Activated CD8-positive, alpha-beta memory T cell treated with anti-CD3 and anti-CD28 coated beads, Interleukin-2, amount 10 ng/mL, durations not matched to agents 7 days and 5 days (primary cell): ENCODE measurements at places on chromosomes 13 and 19. TPM values are rescaled to one million over a fixed set of nuclear protein-coding genes. Genes with fewer than 3 reads are reported as not detected.

The PRR36 gene
- total RNA-seq = 0.06 TPM

The GARIN5A gene
- not detected for total RNA-seq

The EBI3 gene
- total RNA-seq = 2.6 TPM

- peaks cover 37% of the 10 kb centered on the region for H3K4me1 ChIP-seq
- no peak overlapping the region for H3K4me3 ChIP-seq
- no peak overlapping the region for H3K27ac ChIP-seq
- no peaks in the 10 kb centered on the region for H3K27me3 ChIP-seq
These were observed 3.4 kb downstream of the BSG start for GRCh38 chr19:575527-576506.

DNA sequence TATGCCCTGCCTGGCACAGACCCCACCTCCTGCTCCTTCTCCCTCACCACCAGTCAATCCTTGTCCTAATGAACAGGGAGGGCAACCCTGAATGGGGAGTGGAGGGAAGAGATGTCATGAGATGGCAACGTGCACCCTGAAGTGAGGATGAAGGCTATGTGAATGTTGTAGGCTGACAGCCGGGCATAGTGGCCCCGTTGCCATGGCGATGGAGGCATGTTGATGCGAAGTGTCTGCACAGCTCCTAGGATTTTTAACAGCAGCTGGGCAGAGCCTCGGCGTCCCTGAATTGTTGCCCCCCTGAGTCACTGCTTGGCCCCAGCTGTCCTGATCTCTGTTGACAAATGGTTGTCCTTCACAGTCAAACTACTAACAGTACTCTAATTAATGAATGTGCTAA lies 4.8 kb upstream of the ALOX5AP start:
- H3K27me3 ChIP-seq = no peaks in the 10 kb centered on the region
- H3K36me3 ChIP-seq = peaks cover 5% of the 10 kb centered on the region
- H3K4me1 ChIP-seq = peaks cover 22% of the 10 kb centered on the region
- H3K27ac ChIP-seq = no peak overlapping the region

DNA sequence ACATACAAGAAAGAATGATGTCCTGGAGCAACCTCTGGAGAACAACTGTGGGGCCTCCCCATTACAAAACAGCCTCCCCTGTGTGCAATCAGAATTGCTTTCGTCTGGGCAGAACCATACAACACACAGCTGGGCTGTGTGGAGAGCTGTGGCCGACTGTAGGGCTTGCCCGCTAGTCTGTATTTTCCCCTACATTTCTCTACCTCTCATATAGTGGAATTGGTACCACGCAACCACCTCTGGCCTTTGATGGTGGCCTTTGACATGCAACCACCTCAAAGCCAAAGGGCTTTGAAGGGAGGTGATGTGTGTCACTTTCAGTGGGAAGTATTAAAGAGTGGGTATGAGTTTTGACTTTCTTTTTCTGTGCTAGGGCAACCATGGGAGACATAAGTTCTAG lies 34.0 kb downstream of the GARRE1 start:
- H3K4me3 ChIP-seq = no peak overlapping the region
- DNase-seq = no peak
- no peak overlapping the region for H3K27ac ChIP-seq
- H3K4me1 ChIP-seq = peaks cover 8% of the 10 kb centered on the region

DNA sequence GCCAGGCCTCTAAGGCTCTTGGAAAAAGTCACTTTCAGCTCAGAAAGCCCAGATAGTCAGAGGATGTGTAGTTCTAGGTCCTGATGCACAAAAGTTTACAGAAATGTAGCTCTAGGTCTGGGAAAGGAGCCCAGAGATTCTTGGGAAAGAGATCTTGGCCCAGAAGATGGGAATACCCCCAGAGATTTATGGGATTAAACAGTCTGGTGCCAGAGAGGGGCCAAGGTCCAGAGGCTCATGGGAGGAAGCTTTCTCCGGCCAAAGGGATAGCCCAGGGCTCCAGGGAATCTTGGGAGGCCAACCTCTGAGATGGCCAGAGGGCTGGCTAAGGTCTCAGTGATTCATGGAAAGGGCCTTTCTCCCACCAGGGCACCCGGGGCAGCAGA lies 15.2 kb downstream of the BCAT2 start:
- H3K27ac ChIP-seq = peak overlapping the region; percentile 82
- no peak for DNase-seq
- H3K4me1 ChIP-seq = peaks cover 13% of the 10 kb centered on the region
- H3K36me3 ChIP-seq = no peaks in the 10 kb centered on the region

DNA sequence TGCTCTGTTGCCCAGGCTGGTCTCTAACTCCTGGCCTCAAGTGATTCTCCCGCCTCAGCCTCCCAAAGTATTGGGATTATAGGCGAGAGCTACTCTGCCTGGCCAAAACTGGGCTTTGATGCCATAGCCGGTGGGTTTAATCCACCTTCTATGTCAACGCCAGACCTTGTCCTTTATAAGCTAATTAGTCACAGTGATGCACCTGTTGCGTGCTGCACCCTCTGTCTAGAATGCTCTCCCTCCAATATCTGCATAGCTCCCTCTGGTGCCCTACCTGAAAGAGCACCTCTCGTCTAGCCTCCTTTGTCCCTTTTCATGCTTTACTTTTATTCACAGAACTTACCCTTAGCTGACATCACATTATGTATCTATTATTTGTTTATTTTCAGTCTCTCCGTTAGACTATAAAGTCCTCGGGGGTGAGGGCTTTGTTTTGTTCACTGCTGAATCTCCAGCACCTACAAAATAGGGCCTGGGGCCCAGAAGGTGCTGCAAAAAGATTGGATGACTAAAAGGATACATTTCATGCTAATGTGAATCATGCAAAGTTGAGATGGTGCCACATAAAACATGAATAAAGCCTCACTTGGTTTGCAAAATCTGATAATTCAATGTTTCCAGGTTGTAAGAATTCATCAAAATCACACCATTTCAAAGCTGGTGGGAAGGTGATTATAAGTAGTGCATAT lies 148.1 kb downstream of the USP12 start:
- no peak overlapping the region for H3K4me3 ChIP-seq
- peak; percentile 38 for DNase-seq
- peaks cover 2% of the 10 kb centered on the region for H3K36me3 ChIP-seq

DNA sequence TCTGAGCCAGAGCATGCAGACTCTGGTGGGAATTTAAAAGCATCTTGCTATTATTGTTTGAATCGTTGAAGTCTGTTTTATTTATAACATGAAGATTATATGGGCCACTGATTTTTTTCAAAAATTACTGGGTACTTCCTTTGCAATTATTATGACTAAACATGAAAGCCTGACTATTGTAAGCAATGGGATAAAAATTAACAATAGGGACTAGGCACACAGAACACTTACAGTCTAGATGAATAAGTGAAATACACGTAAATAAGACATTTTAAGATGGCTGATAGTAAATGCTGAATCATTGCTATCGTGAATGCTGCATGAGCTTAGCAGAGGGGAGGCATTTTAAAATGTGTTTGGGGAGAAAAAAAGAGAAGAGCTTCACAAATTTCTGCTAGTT lies 81.0 kb upstream of the MAB21L1 start:
- no peak overlapping the region for H3K4me3 ChIP-seq
- H3K4me1 ChIP-seq = no peaks in the 10 kb centered on the region
- no peak for DNase-seq
- H3K36me3 ChIP-seq = no peaks in the 10 kb centered on the region
- no peak overlapping the region for H3K27ac ChIP-seq
- no peaks in the 10 kb centered on the region for H3K27me3 ChIP-seq

GRCh38 chr19:11418094-11418548 lies 993 bp downstream of the RGL3 start:
- DNase-seq = no peak
- no peak overlapping the region for H3K27ac ChIP-seq
- H3K36me3 ChIP-seq = no peaks in the 10 kb centered on the region
- no peak overlapping the region for H3K4me3 ChIP-seq

GRCh38 chr19:48999481-49000325 lies 6.0 kb downstream of the RUVBL2 start:
- DNase-seq = peak; percentile 81
- peaks cover 25% of the 10 kb centered on the region for H3K4me1 ChIP-seq
- no peak overlapping the region for H3K4me3 ChIP-seq
- no peak overlapping the region for H3K27ac ChIP-seq
- H3K27me3 ChIP-seq = no peaks in the 10 kb centered on the region

GRCh38 chr13:40613192-40613818 lies 53.1 kb downstream of the FOXO1 start:
- H3K27me3 ChIP-seq = no peaks in the 10 kb centered on the region
- peaks cover 62% of the 10 kb centered on the region for H3K4me1 ChIP-seq
- peak overlapping the region; percentile 99 for H3K27ac ChIP-seq
- H3K4me3 ChIP-seq = peak overlapping the region; percentile 77

DNA sequence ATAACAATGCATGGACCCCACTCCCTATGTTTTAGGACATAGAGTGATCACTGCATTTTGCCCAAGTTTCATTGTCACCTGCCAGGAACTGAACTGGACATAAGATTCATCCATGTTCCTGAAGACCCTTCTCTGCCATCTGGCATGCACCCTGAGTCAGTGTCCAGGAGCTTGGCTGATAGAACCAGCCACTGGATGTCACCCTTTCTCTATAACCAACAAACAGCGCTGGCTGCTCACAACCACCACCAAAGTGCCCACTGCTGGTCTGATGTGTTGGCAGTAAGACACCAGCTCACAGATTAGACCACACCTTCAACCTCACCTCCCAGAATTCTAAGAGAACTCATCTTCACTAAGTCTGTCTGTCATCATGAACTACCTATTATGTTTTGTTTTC lies 333.4 kb downstream of the ITGBL1 start:
- H3K4me1 ChIP-seq = no peaks in the 10 kb centered on the region
- H3K27ac ChIP-seq = no peak overlapping the region
- no peaks in the 10 kb centered on the region for H3K36me3 ChIP-seq
- peaks cover 12% of the 10 kb centered on the region for H3K27me3 ChIP-seq
- DNase-seq = no peak
- H3K4me3 ChIP-seq = no peak overlapping the region

GRCh38 chr13:24668955-24669582 lies 11.1 kb upstream of the ATP12A start:
- H3K27ac ChIP-seq = no peak overlapping the region
- no peaks in the 10 kb centered on the region for H3K36me3 ChIP-seq
- H3K27me3 ChIP-seq = peaks cover 4% of the 10 kb centered on the region
- H3K4me3 ChIP-seq = no peak overlapping the region
- H3K4me1 ChIP-seq = peaks cover 20% of the 10 kb centered on the region
